NCI-H1694 (cell line): ENCODE measurements at places on chromosomes 12 and 14.

DNA sequence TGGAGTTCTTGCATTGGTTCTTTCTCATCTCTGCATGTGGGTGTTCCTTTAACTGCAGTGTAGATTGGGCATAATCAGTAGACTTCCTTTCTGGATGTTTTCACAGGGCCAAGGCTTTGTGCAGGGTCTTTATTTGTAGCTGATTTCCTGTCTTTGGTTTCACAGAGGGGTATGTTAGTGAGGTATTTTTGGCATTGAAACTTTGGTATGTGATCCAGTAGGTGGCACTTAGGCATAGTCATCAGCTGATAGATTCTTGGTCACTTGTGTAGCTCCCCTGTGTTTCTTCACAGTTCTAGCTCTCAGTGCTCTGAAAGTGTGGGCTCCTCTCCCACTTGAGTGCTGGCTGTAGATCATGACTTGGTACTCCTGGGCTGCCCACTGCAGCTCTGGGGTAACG is 52.7 kb upstream of the LMO3 start:
- no peak for DNase-seq

DNA sequence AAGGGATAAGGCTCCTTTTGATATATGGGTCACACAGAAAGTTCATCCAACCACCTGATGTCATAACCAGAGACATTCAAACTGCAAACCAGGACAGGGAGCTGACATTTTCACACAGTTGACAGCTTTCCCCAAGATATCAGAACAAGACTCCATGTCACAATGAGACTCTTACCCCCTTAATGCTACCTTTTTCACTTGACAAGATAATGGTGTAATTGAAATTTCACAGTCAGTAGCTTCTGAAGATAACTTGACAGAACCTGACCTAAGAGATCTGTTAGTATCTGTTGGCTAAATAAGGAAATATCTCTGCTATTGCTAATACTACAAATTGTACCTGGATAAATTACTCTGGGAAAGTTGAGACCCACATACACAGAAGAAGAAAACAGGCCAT is 187.3 kb downstream of the C12orf50 start:
- DNase-seq = no peak

DNA sequence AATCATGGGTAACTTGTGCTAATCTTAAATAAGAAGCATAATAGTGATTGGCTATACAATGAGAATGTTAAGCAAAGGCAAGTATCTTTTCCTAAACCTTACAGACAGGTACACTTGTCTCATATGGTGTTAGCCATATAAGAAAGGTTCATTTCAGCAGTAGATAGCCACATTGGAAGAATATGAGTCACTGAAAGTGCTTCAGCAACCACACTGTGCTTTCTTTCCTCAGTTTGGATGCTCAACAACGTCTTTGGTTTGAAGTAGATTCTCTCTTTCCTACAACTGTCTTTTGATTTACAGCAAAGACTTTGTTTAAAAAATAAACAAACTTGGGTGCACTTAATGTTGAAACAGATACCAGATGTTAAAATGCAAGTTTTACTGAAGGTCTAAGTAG is 8.9 kb downstream of the DDHD1 start:
- DNase-seq = no peak

DNA sequence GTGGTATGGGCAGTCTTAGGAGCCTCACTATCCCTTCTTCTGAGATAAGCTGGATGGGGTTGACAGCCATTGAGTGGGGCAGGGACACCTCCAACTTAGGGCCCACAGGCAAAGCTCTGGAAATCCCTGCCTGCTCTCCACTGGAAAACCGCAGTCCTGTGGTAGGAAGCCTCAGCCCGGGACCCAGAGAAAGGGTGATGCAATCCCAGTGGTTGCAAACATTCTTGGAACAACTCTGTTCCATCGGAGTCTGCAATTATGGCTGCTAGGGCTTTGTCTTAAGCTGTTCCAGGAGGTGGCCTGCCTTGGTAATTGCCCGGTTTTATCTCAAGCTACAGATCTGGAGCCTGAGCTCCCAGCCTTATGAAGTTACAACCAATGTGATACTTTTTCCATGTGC is 133.4 kb downstream of the DICER1 start:
- no peak for DNase-seq

GRCh38 chr14:21455592-21455911 is 371 bp downstream of the CHD8 start:
- DNase-seq = no peak

DNA sequence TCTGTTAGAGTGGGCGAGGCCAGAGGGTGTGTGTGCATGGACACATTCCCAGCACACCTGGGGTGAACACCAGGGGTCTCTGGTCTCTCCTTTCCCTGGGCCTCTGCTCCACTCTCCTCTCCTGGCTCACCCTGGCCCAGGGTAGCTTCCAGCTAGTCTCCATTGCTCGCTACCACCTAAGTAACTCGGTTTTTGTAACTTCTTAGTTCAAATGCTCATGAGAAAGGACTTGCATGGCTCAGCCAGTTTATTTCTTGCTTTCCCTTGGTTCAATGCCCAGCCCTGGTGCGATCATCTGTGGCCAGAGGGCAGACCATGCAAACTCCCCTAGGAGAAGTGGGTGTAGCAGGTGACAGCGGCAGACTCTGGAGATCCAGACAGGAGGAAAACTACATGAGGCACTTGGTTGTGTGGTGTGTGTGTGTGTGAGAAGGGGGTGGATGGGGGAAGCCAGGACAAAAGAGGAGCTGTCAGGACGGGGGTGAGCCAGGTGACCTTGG is 8.9 kb upstream of the ACVR1B start:
- no peak for DNase-seq

GRCh38 chr12:120339256-120339655 is 11.7 kb upstream of the PLA2G1B start:
- no peak for DNase-seq

- DNase-seq = no peak
Measured at GRCh38 chr12:89414851-89415250, 62.5 kb upstream of the DUSP6 start.

DNA sequence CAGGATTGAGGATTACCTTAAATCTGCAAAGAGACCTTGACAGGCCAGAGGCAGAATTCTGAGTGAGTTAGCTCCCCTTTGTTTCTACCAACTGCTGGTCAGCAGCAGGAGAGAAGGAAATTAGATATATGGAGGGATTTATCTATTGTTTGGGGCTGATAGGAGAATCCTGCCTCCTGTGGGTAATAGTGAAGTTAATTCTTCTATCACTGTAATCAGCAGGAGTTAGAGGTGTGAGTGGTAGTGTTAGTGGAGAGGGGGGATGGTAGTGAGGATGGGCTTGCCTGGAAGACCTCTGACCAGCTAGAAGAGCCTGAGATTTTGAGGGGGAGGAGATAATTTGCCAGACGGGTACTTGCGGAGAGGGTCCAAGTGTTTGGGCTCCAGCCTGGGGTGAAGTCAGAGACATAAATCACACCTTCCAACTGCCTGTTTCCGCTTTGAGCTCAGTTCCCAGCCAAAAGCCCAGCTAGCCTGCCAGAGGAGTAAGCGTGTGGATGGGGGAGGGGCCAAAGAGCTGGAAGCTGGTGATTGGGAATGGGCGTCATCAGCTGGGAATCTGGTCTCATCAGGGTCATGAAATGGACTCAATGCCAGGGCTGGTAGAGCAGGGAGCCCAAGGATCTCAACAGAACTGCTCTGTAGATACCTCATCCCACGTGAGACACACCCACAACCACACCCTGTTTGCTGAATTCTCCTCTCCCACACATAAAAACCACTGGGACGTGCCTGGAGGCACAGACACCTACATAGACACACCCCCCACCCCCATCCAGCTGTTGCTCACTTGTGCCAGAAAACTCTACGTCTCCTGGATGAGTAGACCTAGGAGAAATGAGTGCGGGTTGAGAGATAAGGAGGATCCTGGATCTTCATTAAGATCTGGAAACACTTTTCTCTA is 13.1 kb upstream of the ITGA5 start:
- DNase-seq = no peak

- no peak for DNase-seq
Measured at GRCh38 chr12:69822201-69822860, 2.7 kb upstream of the MYRFL start.

- DNase-seq = no peak
Measured at GRCh38 chr14:70698288-70698687, 56.6 kb downstream of the TTC9 start.

DNA sequence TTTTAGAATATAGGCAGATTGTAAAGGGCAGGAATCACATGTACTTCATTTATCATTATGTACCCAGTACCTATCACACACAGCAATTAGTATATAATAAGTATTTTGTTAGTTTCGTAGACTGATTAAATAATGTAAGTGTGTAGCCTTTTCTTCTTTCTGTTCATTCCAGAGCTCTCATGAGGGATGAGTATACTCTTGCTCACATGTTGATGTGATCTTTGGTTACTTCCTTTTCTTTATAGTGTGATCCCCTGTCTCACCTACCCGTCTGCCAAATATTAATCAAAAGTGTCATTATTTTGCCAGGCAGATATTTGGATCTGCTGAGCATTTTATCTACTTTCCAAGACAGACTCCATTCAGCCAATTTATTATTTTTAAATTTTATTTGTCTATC is 156.1 kb downstream of the PCNX1 start:
- DNase-seq = no peak

GRCh38 chr14:54935958-54936357 is 33.3 kb upstream of the GCH1 start:
- no peak for DNase-seq

DNA sequence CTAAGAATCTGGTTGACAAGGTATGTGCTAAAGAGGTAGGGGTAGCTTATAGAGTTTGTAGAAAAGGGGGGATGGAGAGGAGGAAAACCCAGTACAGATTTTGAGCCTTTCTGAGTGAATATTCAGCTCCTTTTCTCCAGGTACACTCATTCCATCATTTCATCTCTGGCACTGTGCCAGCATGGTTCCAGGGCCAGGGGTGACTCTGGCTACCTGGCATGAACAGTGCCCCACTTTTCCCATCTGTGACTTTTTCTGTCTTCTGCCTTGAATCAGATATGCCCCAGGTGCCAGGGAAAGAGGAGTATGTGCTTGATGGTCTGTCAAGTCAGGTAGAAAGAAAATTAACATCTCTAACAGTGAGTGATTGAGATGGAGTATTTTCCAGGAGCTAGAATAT is 175.7 kb downstream of the CACNA1C start:
- no peak for DNase-seq

DNA sequence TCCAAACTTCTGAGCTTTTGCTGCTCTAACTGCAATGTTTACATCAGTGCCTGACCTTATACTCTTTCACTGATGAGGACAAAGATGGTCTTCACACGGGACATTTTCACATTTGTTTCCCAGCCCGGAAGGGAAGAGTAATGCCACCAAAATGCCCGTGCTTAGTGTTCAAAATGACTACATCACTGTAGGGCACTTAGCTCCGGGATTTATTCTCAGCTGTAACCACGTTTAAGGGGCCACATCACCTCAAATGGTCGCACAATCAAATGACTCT is 2.9 kb downstream of the GSG1 start:
- no peak for DNase-seq

DNA sequence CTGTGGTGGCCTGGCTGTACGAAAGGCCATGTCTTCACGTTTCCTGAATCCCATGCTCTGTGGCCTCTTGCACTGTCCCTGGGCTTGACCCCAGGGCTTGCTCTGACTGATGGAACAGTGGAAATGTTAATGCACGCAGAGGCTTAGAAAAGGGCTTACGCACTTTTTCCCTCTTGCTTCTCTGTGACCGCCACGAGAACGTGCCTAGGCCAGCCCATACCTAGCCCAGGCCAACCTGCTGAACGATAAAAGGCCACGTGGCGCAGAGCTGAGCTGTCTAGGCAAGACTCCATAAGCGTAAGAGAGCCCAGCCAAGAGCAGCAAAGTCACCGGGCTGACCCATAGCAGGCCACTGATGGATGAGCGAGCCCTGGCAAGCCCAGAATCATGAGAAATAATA is 18.3 kb downstream of the TTC7B start:
- DNase-seq = no peak

- DNase-seq = no peak
Measured at GRCh38 chr12:91173124-91173523, 9.5 kb downstream of the DCN start.

DNA sequence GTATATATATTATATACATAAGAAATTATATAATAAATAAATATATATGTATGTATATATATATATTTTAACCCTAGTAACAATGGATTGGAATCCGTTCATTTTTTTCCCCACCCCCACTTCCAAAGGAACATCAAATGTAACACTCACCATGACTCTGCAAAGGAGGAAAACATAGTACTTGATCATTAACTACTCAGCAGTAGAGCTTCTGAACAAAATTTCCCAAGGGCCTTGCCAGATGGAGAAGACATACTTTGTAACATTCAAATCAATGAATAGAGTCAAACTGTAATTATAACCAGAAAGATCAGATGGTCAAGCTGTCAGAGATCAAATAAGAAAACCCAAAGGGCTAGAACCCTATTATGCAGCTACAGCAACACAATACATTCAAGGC is 126.0 kb upstream of the CNTN1 start:
- DNase-seq = no peak

DNA sequence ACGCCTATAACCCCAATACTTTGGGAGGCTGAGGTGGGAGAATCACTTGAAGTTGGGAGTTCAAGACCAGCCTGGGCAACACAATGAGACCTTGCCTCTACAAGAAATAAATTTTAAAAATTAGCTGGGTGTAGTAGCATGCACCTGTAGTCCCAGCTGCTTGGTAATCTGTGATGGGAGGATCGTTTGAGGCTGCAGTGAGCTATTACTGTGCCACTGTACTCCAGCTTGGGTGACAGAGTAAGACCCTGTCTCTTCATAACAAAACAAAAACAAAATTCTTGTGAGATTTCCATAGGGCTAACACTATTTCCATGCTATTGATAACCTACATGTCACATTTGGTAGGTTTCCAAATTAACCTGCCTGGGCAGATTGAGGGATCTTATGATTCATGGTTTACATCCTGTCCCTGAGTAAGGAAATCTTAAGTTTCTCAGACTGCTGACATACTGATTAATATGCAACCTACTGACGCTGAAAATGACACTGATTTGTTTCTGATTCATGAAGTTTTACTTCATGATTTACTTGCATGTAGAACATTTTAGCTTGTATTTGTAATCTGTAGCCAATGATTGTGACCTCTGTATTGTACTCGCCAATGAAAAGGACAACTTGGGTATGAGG is 15.9 kb downstream of the ATP6V1D start:
- no peak for DNase-seq

DNA sequence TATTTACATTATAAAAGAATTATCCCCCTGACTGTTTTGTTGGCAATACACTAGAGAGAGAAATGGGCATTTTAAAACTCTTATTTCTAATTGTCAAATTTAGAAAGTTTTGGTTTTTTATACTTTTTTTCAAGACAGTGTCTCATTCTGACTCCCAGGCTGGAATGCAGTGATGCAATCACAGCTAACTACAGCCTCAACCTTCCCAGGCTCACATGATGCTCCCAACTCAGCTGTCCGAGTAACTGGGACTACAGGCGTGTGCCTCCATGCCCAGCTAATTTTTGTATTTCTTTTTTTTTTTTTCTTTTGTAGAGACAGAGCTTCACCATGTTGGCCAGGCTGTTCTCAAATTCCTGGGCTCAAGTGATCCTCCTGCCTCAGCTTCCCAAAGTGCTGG is 8.3 kb upstream of the OR11H6 start:
- no peak for DNase-seq

GRCh38 chr14:90388437-90388836 is 8.4 kb upstream of the CALM1 start:
- DNase-seq = no peak
